WERI-Rb-1 (cell line): ENCODE measurements at places on chromosomes 13 and 19.

- DNase-seq = no peak
Observed at GRCh38 chr19:55483706-55484592, 1.0 kb upstream of the NAT14 start.

DNA sequence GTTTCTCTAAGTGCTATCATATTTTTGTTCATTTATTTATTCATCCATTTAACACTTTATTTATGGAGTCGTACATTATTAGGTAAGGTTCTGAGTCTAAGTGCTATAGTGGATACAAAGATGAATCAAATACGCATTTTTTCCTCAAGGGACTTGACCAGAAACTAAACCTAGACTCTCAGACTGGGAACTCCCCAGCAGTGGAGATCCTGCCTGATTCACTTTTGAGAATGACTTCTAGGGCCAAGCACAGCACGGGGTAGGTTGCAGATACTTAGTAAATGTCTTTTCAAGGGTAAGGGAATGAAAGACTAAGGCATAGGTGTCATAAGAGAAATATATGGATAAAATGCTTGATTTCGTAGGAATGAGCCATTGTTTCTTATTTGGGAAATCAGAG lies 7.2 kb downstream of the DNAJC15 start:
- no peak for DNase-seq

DNA sequence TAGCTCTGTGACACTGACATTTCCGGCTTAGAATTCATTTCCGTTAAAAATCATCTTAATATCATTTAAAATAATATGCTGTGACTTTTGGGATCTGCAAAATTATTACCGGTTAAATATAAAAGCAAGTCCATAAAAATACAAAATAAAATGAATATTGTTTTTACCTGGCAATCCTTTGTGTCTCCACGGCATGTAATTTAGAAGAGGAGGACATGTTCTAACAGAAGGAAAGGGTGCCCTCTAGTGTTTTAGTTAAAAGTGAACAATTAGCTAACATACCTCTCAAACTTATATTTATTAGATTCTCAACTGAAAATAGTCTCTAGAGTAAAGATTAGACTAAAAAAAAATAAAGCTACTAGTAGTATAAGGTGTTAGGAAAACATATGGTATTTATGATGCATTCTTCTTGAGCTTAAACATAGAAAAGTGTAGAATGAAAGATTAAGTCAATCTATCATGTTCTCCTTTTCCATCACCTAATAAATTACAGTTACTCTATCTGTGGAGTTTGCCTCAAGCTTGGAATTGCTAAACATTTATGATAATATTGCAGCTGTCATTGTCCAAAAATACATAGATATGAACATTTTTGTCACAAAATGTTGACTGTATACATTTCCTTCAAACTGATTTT lies 676.7 kb upstream of the SPRY2 start:
- DNase-seq = no peak

DNA sequence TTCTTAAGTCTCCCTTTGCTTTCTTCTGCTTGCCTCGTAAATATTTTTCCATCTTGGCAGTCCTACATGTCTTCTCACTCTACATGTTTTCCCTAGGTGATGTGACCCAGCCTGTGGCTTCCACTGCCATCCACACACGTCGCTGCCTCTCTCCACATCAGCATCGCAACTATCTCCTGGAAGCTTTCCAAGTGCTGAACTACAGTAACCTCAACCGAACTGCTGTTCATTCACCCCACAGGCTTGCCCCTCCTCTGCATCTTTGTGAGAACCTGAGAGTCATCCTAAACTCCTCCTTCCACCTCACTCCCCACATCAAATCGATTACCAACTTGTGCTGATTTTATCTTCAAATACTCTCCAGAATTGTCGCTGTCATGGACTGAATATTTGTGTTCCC lies 41.2 kb upstream of the USPL1 start:
- DNase-seq = no peak

DNA sequence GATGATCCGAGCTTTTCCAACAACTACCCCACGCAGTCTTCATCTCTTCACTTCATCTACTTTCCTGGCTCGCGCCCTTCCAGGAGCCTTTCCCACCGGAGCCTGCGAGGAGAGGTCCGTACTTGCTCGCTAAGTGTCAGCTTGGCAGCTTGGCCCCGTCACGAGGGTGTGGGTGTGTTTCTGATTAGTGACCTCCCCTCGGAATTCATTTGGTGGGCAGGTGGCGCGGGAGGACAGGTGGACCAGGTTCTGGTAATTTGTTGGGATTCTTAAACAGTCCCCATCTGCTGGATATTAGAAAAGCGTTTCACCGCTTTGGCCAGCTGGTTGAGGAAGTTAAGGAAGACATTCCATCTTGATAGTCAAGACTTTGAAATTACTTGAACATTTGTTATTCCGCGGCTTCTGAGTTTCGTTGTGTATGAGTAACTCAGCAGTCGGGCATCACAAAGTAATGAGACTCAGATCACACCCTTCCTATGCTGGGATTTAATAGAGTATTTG lies 515 bp downstream of the UFM1 start:
- DNase-seq = peak; percentile 37

- DNase-seq = no peak
Observed at GRCh38 chr13:31943591-31943990, 88.0 kb upstream of the FRY start.

- DNase-seq = no peak
Observed at GRCh38 chr13:25731037-25731436, 320.8 kb downstream of the SHISA2 start.

DNA sequence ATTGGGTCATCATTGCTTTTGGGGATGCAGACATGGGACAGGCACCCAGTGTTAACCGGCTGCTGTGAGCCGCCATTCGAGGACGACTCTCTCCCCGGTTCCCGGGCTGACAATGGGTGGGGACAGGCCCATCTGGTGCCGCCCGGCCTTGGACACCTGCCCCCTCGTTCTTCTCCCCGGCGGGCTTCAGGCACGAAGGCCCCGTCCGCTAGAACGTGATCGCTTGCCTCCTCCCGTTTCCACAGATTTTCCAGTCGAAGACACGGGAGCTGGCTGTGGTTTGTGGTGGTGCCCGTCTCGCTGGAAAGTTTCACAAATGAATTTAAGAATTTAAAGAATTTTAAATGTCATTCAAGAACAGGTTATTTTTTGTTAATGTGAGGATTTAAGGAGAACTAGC lies 2.0 kb downstream of the PALM start:
- peak; percentile 46 for DNase-seq

DNA sequence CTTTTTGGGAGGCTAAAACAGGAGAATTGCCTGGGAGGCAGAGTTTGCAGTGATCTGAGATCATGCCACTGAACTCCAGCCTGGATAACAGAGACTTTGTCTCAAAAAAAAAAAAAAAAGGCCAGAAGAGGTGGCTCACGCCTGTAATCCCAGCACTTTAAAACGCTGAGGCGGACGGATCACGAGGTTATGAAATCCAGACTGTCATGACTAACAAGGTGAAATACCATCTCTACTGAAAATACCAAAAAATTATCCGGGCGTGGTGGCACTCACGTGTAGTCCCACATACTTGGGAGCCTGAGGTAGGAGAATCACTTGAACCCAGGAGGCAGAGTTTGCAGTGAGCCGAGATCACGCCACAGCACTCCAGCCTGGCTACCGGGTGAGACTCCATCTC lies 39.9 kb downstream of the ZNF611 start:
- DNase-seq = no peak

DNA sequence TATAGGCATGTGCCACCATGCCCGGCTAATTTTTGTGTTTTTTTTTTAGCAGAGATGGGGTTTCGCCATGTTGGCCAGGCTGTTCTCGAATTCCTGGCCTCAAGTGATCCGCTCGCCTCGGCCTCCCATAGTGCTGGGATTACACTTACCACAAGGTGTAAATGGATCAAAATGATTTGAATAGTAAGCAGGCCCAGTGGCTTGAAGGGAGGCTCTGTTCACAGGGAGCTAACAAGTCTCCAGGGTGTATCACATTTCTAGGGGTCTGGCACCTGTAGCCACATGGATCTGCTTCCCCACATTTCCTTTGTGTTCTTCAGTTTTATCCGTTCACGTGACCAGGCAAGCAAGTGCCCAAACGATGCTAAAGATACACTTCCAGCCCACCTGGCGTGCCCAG lies 13.5 kb upstream of the CNFN start:
- no peak for DNase-seq

GRCh38 chr19:10603873-10604459 lies 16.9 kb upstream of the AP1M2 start:
- no peak for DNase-seq

GRCh38 chr19:3618144-3618810 lies 8.3 kb downstream of the CACTIN start:
- peak; percentile 69 for DNase-seq

GRCh38 chr13:28329395-28330158 lies 165.4 kb downstream of the FLT1 start:
- no peak for DNase-seq

- no peak for DNase-seq
Observed at GRCh38 chr13:42119041-42119440, 70.6 kb downstream of the DGKH start.

- DNase-seq = no peak
Observed at GRCh38 chr19:4506449-4507149, 11.7 kb downstream of the PLIN4 start.

GRCh38 chr13:113584870-113585671 lies 518 bp downstream of the TFDP1 start:
- peak; percentile 60 for DNase-seq

GRCh38 chr13:24742294-24742693 lies 21.7 kb upstream of the RNF17 start:
- peak; percentile 44 for DNase-seq

GRCh38 chr13:32468502-32469142 lies 40.7 kb upstream of the N4BP2L1 start:
- DNase-seq = no peak

GRCh38 chr19:33192010-33192409 lies 2.1 kb upstream of the LRP3 start:
- no peak for DNase-seq

GRCh38 chr13:27497563-27498230 lies 47.3 kb upstream of the MTIF3 start:
- no peak for DNase-seq

GRCh38 chr19:15212711-15213110 lies 11.9 kb upstream of the NOTCH3 start:
- no peak for DNase-seq

DNA sequence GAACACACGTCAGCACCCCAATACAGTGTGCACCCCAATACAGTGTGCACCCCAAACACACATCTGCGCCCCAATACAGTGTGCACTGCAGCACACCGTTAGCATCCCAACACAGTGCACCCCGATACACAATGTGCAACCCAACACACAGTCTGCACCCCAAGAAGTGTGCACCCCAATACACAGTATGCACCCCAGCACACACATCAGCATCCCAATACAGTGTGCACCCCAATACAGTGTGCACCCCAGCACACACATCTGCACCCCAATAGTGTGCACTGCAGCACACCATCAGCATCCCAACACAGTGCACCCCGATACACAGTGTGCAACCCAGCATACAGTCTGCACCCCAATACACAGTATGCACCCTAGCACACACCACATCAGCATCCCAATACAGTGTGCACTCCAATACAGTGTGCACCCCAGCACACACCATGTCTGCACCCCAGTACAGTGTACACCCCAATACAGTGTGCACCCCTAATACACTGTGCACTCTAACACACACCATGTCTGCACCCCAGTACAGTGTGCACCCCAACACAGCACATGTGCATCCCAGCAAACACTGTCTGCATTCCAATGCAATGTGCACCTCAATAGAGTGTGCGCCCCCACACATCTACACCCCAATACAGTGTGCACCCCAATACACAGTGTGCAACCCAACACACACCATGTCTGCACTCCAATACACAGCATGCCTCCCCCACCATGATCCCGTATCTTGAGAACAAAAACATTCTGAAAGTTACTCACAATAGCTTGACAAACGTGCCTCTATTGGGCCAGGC lies 855 bp upstream of the CARS2 start:
- no peak for DNase-seq
